Activated T-cell treated with anti-CD3 and anti-CD28 coated beads for 1 hour (primary cell): ENCODE measurements at places on chromosomes 5 and 9.

- no peak for DNase-seq
Observed at GRCh38 chr5:98969400-98969799, 40.6 kb upstream of the CHD1 start.

DNA sequence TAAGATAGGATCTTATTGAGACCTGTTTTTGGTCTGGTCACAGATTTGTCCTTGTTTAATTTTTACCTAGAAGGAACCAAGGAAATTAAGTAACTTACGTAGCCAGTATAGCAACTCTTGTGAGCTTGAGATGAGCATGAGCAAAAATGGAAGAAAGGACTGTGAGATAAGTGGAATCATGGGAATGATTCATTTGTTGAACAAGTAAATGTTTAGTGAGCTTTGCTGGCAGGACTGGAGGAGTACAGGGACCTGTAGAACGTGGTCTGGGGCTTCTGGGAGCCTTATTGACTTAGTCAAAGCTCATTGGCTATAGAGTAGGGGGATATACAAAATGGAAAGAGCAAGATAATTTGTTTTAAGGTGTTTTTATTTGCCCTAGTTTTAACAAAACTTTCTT is 3.0 kb downstream of the RAD23B start:
- no peak for DNase-seq

DNA sequence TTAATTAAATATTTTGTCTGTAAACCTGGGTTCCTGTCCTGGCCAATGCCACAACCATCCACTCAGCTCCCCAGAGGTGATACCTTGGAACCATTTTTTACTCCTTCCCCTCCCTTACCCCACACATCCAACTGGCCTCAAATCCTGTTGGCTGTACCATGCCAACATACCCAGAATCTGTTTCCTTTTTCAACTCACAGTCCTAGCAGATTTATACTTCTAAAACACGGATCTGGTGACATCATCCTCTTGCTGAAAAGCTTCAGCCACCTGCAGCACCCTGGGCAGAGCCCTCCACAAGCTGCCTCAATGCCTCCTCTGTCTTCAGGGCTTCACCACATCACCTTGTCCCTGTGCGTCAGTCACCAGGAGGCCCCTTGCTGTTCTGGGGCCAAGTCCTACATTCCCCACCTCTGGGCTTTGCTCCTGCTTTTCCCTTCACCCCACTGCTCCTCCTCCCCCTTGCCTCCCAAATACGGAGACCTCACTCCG is 14.9 kb downstream of the SEMA6A start:
- DNase-seq: no peak

- DNase-seq: no peak
Observed at GRCh38 chr5:41772785-41773442, 97.3 kb downstream of the OXCT1 start.

- DNase-seq: no peak
Observed at GRCh38 chr5:83370957-83371356, 100.6 kb upstream of the VCAN start.

- no peak for DNase-seq
Observed at GRCh38 chr5:145774442-145774841, 60.7 kb downstream of the PRELID2 start.

DNA sequence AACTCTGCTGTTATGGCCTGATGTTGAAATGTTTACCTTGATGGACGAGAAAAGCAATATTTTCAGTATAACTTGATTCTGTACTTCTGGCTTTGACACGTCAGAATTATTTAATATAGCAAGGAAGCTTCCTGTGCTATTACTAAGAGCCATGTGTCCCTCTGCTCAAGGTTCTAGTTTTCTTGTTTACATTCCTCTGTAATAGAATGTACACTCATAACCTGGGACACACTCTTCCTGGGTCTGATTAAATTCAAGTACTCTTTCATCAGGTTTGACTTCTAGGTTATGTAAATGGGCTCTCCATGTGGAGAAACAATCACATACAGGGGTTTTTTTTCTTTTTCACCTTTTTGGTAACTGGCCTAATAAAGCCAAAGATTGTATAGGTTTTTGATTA is 33.1 kb downstream of the GTF3C4 start:
- DNase-seq: no peak

DNA sequence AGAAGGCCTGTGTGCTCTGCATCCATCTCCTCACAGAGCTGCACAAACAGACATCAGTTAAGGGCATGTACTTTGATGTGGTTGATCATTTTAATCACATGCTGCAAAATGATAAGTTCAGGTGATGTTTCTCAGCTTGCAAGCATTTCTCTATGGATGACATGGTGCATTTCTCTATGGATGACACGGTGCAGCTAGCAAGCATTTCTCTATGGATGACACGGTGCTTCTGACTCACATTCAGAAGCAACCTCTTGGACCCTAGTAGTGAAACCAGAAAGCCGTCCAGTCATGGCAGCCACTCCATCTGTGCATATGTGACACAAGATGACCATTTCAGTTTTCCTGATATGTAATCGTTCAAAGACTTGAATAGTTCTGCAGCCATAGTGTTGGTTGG is 24.1 kb upstream of the RNF20 start:
- no peak for DNase-seq

- DNase-seq: no peak
Observed at GRCh38 chr5:91211997-91212713, 171.0 kb downstream of the ARRDC3 start.

GRCh38 chr5:1823381-1824034 is 22.3 kb downstream of the NDUFS6 start:
- DNase-seq: no peak

GRCh38 chr5:82218374-82219156 is 59.6 kb downstream of the RPS23 start:
- no peak for DNase-seq

GRCh38 chr9:98568909-98569469 is 139.7 kb downstream of the GABBR2 start:
- DNase-seq: no peak

DNA sequence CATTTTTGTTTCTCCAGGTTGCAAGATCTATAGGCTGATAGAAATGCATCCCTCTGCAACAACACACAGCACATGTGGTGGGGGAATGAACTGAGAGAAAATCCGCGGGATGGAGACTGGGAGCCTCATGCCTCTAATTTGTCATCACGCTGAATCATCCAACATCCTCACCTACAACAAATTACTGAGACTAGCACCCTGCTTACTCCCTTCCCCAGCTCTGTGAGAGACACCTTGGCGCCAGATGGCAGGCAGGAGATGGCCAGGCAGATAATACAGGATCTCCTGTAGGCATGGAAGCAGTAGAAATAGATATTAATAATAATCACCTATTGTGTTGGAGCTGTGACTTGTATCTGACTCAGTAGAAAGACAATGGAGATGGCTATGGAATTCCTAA is 276.9 kb downstream of the SEMA5A start:
- no peak for DNase-seq

- DNase-seq: no peak
Observed at GRCh38 chr5:54525261-54525660, 7.7 kb downstream of the SNX18 start.

- DNase-seq: no peak
Observed at GRCh38 chr9:35357116-35357515, 132.8 kb upstream of the RUSC2 start.

DNA sequence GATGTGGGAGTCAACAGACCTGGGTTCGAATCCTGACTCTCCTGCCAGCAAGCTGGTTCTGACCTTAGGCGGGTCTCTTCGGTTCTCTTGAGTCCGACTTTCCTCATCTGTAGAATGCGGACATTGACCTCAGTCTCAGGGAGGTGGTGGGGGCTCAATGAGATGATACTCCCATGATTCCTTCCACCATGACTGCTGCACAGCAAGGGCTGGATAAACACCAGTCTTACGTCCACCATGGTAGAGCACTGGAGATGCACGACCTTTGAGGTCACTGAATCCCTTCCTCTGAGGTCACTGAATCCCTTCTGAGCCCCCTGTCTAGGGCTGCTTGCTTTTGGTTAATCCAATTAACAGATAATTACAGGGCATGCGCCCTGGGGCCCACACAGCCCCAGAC is 12.5 kb upstream of the SMIM23 start:
- DNase-seq: no peak

- no peak for DNase-seq
Observed at GRCh38 chr5:54792611-54793404, 192.6 kb downstream of the ESM1 start.

DNA sequence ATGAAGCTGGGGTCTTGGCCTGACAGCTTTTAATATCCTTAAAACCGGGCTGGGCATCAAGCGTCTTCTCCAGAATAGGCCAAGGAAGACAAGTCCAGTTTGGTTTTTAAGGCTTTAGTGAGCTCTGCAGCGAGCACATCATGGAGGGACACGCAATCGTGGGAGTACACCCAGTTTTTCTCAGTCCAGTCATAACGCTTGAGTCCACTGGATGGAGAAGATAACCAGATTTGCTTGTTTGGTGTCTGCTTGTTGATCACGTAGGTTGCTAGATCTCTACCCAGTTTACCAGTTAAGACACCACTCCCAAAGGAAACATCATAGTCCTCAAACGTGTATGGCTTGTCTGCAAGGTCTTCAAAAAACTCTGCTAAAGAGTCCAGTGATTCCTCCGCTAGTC is 27.4 kb upstream of the GOLGA1 start:
- no peak for DNase-seq

GRCh38 chr5:155954701-155955445 is 372.1 kb upstream of the SGCD start:
- no peak for DNase-seq

DNA sequence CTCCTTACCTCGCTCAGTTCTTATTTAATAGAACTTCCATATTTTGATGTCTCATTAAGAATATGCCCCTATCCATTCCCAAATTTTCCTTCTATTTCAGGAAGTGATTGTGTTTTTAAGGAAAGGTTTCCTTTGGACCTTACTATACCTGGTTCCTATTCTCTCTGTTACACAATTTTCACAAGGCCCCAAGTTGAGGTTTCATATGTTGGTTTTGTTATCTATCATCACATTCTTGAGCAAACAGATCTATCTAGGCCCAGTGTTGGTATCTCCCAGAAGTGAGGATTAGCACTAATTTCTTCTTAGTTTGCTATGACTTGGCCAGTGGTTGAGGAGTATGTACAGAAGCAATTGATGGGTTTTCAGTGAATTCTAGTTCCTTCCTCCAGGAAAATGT is 41.5 kb downstream of the ALG2 start:
- no peak for DNase-seq

DNA sequence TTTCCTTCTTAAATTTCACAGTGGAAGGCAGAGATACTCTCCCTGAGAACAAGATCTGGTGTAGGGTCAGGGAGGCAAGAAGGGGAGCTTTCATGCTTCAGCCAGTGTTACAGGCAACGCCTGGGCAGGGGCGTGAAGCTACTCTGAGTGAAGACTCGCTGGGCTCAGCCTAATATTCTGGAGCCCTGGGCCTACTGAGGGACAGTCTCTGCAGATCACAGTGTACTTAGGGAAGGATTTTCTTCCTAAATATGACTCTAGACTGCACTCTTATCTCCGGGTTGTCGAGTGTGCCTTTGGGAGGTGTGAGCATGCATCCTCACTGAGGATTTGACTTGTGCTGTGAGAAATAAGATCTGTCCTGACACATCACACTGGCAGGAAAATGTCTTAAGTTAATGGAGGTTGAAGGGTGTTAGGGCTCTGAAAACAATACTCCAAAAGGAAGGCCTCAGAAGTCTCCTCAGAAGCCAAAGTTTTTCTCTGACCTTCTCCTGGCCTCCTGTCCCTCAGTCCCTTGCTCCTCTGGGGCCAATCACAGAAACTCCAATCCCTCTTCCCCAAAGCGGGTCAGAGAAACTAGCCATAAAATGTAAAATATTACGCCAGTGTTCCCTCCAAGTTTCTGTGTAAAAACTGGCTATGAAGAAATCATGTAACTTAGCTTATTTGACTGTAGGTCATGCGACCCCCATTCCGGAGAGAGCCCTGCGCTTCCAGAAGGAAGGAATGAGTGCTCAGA is 156.8 kb upstream of the TBC1D2 start:
- no peak for DNase-seq

GRCh38 chr5:10564838-10565784 is 1.2 kb downstream of the ANKRD33B start:
- DNase-seq: no peak

GRCh38 chr9:128159522-128159783 is 612 bp upstream of the BBLN start:
- peak; percentile 26 for DNase-seq

DNA sequence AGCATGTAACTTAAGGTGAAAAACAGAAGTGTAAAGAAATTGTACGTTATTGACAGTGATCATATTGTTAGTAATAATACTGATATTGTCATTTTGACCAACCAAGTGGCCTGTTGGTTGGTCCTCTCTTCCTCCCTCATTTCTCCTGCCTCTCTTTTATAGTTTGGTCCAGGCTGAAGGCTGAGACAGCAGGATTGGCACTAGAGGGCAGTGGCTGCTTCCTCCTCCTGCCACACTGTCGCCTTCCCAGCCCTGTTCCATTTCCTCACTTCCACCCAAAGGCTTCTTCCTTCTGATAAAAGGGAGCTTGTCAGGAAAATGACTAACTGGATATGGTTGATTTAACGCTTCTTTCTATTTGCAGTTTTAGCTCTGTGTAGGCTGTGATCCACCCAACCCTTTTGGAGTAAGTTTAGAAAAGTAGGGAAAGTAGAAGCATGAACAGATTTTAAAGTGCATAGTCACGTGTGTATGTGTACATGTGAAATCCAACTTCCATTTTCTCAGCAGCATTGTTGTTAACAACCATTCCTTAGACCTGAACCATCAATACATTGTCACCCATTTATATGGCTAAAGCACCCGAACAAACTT is 35.6 kb downstream of the PTCD2 start:
- DNase-seq: no peak

- DNase-seq: no peak
Observed at GRCh38 chr5:62132276-62132675, 173.7 kb upstream of the KIF2A start.

DNA sequence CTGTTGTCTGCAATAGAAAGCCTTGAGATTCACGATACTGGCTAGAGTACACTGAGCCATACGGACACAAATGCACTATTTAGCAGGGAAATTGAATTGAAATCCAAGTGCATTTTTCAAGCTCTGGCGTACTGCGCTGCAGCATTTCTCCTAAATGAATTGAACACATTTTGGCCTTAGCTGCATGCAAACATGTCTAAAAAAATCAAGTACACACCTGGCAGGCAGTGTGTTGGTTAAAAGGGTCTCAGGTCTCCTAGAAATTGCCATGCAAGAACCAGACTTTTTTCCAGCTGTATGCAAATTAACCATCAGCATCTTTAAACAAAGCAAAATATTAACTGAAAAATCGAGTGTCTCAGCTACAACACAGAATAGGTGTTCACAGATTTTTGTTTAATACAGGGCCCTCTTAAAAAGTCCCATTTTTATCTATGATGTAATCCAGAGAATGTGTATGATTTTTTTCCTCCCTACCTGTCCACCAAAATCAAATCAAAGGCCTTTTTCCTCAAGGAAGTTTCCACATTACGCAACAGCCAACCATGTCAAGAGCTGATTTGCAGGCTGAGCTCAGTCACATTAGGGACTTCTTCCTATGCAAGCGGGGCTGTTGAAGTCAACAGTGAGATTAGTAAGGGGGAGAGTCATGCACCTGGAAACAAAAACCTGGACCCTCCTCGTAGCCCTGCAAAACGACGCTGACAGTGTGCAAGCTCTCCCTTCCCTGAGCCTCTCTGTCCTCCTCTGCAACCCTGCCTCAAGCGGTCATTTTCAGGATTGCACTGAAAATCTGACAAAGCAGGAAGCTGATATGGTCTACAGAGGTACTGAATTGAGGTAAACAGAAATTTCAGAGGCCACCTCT is 14.1 kb upstream of the SFXN1 start:
- peak; percentile 57 for DNase-seq
